ENCODE measurements at places on chromosomes 16 and 17.

DNA sequence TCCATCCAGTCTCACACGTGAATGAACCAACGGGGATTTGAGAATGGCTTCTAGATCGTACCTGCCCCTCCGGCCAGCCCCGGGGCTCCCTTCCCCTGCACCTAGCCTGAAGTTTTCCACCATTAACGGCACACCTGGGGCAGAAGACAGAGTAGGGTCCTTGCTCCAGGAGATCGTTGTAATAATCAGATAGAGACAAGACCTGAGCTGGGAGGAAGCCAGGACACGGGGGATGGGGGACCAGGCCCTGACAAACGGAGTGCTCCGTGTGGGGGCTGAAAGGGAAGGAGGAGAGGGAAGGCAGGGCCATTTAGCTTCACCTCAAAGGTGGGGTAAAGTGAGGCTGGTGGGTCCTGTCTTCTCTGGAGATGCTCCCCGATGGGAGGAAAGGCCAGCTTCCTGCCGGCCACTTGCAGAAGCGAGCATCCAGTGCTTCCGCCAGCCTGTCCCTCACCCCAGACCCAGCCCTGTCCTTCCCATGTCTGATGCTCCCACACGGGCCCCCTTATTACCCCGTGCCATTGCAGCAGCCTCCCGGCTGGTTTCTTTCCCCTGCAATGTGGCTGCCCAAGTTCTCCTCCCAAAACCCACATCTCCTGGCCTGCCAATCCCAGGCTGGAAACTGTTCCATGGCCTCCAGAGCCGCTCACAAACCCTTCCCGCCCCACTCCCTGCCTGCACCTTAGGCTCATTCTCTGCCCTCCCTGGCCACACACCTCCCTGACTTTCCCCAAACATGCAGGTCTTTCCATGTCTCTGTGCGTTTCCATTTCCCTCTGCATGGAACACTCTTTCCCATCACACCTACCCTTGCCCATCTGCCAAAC lies 79.3 kb downstream of the MRC2 start:
- no peak for DNase-seq

DNA sequence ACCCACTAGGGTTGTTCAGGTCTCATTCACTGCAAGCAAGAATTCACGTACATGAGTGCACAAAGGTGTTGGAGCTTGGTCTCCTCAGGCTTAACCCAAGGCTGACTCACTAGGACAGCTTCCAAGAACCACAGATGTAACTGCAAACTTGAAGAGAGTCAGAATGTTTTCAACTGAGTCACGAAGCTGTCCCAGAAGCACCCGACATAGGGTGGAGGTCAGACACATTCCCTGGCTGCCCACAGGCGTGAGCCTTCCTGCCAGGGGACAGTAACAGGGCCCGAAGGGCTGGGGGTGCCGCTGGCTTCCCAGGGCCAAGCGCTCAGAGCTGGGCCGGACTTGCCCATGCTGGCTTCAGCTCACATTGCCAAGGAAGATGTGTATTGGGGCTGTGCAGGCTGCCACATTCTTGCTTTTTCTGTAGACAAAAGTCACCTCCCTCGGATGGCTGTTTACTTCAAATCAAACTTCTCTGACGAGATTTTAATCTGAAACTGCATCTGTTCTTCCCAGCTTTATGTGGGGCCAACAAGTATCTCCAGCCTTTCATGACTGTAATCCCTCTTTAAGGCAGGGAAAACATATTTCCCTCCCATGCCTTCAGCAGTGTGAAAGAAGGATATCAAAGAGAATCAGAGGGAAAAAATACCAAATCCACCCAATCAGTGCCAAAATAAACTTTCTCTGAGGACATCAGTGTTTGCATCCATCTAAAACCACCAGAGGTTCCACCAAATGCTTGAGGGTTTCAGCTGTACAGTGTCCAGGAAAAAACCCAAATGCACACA lies 14.3 kb downstream of the CMTM3 start:
- DNase-seq = peak; percentile 84

- peak; percentile 77 for DNase-seq
Measured at GRCh38 chr17:80859002-80859941, 132.4 kb upstream of the CHMP6 start.

GRCh38 chr16:81861915-81862314 lies 82.8 kb downstream of the PLCG2 start:
- DNase-seq = peak; percentile 14

DNA sequence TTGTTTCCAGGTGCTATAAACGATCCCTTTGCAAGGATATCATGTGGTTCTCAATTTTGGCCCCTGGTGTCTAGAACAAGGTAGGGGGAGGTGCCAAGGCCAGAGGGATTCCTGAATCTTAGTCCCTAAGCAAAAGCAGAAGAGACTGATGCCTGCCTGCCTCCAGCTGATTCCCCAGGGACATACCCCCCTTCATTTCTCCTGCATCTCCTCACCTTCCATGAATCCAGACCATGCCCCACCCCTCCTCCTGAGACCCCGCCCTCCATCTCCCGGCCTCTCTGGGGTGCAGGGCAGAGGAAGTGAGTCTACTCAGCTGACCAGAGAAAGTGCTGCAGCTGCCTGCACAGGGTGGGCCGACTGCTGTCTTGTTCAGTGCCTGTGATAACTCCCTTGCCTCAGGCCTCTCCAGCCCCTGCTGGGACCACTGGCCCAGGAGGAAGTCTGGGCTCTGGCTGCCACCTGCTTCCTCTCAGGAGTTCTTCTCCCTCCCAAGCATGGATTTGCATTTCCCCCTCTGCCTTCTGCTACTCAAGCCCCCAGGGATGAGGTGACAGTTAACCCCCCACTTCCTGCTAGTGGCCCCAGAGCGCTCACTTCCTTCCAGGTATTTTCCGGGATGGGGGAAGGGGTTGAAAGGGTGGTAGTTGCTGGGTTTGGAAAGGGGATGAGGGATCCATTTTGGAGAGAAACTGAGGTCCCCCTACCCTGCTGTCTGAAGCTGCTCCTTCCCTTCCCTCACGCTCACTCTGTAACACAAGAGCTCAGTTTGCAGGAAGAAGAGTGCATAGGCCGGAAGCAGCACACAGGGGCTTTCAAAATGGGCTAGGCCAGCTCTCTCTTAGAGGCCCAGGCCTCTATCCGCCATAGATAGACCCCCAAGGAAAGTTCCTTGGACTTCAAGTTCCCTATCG lies 10.5 kb upstream of the TSPOAP1 start:
- DNase-seq = no peak

- DNase-seq = no peak
Measured at GRCh38 chr16:49822649-49823370, 33.1 kb downstream of the ZNF423 start.

DNA sequence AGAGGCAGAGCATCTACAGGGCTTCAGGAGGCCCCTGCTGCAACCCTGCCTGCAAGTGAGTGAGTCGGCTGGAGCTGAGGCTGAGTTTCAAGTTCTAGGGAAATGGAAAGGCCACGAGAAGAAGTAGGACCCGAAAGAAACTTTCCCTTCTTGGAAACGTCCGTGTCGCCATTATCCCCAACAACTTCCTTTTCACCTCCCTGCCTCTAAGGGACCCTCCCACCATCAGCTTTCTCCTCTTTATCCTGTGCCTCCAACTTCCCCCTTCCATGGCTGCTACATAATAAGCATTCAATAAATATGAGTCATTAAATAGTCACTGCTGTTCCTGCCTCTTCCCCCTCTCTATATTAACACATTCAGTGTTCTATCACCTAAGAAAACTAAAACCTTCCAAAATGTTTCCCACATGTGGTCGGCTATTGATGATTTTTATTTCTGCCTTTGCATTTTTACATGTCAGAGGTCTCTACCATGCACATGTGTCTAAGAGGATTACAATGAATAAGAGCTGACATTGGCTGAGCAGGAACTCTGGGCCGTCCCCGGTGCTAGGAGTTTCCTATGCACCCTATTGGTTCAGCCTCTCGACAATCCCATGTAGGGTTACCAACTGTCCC lies 115.9 kb upstream of the TNRC6C start:
- peak; percentile 54 for DNase-seq
